Fibroblast of pulmonary artery (primary cell): ENCODE measurements at places on chromosomes 2 and 18.

- no peak for DNase-seq
Measured at GRCh38 chr2:172843902-172844715, 108.5 kb downstream of the RAPGEF4 start.

DNA sequence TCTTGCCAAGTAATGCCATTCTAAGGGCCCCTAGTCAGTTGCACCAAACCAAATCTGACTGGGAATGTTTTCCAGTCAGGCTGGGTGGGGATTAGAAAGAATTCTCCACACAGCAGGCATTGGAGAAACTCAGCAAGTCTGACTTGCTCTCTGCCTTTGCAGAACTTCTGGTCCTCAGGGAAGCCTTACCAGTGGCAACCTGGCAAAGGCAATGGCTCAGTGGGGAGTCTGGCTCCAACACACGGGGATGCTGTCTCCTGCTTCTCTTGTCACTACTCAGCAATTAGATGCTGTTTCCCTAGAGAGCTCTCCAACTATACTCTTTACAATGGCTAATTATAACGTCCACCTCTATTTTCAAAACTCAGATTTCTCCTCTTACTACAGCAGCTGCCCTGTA lies 810.7 kb downstream of the LRRTM4 start:
- DNase-seq: no peak

DNA sequence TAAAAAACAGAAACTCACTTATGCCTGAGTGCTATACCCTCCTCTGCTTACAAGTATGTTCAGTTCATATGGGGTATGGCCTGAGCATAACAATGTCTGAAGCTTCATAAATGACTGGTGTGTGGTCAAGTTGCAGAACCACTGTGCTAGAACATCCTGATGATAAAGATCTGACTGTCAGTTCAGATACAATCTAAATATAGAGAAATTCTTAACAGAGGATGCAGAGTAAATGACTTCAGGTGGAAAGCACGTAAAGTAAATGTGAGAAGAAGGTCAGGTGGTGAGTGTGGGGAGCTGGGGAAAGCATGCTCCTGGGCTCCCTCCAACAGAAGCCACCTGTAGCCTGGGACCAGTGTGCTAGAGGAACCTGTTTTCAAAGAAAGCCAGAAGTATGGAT lies 926.2 kb downstream of the TSN start:
- DNase-seq: no peak

DNA sequence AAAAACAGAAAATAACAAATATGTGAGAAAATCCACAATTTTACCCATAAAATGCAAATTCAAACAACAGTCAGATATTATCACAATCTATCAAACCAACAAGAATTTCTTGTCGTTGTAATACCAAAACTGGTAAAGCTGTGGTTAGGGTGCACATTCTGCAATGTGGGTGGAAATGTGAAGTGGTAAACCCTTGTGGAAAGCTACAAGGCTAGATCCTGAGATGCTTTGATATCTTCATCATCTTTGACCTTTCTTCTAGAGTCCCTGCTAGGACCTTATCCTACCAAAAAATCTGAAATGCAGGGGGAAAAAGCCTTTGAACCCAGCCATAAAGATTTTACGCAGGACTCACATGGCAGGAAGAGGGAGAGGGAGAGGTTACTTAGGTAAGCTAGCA lies 17.2 kb upstream of the ATG16L1 start:
- DNase-seq: no peak

DNA sequence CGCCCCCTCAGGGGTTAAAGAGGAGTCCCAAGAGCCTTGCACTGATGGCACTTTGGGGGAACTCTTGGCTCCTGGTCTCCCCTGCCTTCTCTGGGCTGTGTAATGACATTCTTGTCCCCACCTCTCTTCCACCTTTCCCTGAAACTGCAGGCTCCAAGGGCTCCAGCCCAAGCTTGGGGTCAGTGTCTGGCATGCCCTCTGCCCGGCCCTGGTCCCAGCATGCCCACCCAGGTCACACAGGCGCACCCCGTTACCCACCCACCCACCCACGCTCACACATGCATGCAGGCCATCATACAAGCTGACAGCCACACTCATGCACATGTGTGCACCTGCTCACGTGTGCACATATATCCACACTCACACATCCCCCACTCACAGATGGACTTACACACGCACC lies 6.9 kb upstream of the NT5DC4 start:
- no peak for DNase-seq
